NCI-H1092 (cell line): ENCODE measurements at places on chromosomes 7 and 10.

DNA sequence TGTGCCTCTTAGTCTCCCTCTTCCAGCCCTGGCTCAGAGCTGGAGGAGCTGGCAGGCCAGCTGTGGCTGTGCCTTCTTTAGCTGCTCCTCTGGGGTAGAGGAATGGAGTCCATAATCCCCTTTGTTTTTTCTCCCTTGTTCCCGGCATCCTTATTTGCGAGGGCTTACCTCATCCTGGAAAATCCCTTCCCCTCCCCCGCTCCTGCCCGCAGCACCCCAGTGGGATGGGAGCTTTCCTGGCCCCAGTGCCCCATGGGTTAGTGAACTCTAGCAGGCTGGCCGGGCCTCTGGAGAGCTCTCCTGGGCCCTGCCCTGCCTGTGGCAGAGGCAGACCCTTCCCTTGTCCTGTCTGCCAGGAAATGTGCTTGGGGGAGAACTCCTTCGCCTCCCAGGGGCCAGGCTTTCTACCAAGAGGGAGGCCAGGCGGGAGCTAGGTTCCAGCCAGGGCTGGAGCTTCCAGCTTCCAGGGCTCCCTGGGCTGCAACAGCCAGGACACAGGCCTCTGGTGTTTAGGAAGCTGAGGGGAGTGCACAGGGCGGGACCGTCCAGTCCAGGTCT lies 16.5 kb upstream of the TRIM8 start:
- no peak for DNase-seq

- no peak for DNase-seq
Measured at GRCh38 chr10:114087255-114087654, 43.6 kb downstream of the ADRB1 start.

DNA sequence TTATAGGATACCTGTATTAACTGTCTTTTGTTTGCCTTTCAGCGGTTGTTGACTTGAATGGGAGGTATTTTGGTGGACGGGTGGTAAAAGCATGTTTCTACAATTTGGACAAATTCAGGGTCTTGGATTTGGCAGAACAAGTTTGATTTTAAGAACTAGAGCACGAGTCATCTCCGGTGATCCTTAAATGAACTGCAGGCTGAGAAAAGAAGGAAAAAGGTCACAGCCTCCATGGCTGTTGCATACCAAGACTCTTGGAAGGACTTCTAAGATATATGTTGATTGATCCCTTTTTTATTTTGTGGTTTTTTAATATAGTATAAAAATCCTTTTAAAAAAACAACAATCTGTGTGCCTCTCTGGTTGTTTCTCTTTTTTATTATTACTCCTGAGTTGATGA lies 26.6 kb downstream of the RBM17 start:
- no peak for DNase-seq

- peak; percentile 15 for DNase-seq
Measured at GRCh38 chr7:150787321-150788281, 12.6 kb downstream of the TMEM176B start.

GRCh38 chr10:30858499-30858898 lies 173.2 kb downstream of the ZNF438 start:
- DNase-seq: no peak

DNA sequence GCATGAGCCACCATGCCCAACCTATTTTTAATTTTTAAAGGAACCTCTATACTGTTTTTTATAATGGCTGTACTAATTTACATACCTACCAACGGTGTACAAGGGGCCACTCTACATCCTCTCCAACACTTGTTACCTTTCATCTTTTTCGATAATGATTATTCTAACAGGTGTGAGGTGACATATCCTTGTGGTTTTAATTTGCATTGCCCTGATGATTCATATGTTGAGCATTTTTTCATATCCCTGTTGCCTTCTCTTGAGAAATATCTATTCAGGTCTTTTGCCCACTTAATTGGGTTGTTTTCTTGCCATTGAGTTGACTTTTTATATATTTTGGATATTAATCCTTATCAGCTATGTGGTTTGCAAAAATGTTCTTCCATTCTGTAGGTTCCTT lies 167.0 kb downstream of the CTTNBP2 start:
- no peak for DNase-seq

GRCh38 chr10:70942725-70943124 lies 54.4 kb upstream of the PCBD1 start:
- DNase-seq: no peak

- DNase-seq: no peak
Measured at GRCh38 chr10:17062493-17062892, 67.1 kb downstream of the CUBN start.

DNA sequence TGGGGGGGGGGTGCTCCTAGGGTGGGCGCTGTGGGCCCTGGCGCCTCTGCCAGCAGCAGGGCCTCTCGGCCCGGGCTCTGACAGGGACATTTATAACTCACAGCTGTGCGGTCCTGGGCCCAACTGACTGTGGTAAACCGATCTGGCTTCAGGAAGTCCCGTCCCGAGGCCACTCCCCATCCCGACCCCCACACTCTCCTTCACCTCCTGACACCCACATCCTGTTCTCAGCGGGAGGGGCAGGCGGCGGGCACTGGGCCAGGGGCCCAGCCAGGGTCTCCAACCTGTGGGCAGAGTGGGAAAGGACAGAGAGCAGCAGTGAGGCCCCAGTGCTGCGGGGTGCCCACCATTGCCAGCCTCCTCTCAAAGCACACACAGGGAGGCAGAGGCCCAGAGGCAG lies 69.1 kb downstream of the ZMIZ1 start:
- DNase-seq: no peak
